Mucosa of descending colon (tissue), 3 donors: ENCODE measurements at places on chromosomes 2 and 18.

DNA sequence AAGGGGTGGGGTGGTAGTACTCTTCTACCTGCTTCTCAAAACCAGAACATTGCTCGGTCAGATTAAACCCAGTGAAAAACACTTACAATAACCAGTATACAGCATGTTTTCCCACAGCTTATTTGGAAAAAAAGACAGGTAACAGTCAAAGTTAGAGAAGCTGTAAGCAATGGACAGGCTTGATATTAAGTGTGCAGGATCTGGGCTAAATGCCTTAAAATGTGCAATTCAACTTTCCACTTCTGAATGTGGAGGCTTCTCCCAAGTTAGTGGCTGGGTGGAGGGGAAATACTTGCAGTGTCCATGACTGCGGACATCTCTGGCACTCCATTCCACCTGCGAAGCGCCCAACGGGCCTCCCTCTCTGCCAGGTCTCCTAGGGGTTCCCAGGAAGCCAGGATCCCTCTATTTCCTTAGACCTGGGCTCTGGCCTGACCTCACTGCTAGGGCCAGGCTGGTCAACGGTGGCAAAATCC, 5.3 kb downstream of the ZEB2 start:
- no peak for DNase-seq

- peak; percentile 69 for DNase-seq
Observed at GRCh38 chr18:65725251-65726050, 25.4 kb upstream of the CDH7 start.

- DNase-seq = no peak
Observed at GRCh38 chr2:71792926-71793761, 339.8 kb downstream of the DYSF start.

- DNase-seq = no peak
Observed at GRCh38 chr2:188964976-188965546, 9.1 kb upstream of the COL3A1 start.

DNA sequence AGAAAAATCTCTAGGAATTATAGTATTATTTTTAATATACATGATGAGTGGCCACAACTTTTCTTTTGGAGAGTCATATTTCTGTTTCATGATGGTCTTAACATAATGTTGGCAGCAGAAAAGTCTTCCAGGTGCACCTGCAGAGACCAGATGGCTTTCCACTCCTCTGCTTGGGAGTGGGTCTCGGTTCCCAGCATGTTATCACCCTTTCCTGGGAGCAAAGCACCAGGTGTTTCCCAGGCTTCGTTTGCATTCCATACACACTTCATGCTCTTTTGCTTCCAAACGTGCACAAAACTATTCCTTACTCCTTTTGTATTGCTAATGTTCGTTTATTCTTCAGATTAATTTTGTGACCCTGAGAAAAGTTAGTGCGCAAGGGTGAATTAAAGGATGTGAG, 305.2 kb downstream of the CDH2 start:
- DNase-seq = no peak

DNA sequence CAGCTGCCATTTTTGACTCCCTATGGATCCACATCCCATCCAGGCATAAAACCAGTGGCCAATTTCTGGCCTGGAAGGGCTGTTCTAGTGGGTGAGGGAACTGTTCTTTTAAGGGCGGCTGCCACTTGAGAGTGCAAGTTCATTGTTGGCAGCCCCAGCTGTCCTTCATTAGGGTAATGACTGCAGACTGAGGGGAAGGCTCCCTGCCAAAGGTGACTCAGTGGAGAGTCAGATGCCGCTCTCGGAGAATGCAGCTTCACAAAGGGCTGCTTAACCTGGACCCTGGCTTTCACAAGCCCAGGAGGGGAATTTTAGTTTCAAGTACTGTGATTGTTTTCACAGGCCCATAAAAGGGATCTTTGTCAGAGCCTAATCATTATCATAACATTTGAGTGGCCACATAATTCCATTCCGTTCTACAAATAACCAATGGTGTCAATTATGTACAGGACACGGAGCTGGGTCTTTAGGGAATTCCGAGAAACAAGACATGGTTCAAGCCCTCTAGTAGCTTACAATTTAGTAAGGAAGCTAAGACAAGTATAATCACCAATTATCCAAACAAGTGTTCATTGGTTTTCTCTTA, 235.7 kb downstream of the CDCA7 start:
- DNase-seq = no peak

GRCh38 chr18:37176621-37176934, 347.7 kb downstream of the KIAA1328 start:
- no peak for DNase-seq

GRCh38 chr18:78652001-78652545, 327.5 kb upstream of the SALL3 start:
- no peak for DNase-seq

DNA sequence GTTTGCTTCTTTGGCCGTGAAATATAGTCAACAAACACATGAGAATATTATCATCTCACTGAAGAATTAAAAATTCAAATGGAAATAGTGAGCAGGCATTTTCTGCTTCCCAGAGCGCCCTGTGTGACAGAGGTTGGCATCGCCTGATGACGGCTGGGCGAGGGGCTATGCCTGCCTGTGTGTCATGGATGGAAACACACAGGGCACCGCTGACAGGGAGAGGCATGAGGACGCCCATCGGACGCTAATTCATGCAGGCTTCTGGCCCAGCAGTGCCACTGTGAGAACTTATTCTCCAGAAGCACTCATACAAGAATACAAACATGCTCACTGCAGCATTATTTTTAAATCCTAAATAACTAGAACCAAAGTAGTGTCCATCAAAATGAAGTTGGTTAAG, 61.4 kb upstream of the OTOS start:
- DNase-seq = no peak

DNA sequence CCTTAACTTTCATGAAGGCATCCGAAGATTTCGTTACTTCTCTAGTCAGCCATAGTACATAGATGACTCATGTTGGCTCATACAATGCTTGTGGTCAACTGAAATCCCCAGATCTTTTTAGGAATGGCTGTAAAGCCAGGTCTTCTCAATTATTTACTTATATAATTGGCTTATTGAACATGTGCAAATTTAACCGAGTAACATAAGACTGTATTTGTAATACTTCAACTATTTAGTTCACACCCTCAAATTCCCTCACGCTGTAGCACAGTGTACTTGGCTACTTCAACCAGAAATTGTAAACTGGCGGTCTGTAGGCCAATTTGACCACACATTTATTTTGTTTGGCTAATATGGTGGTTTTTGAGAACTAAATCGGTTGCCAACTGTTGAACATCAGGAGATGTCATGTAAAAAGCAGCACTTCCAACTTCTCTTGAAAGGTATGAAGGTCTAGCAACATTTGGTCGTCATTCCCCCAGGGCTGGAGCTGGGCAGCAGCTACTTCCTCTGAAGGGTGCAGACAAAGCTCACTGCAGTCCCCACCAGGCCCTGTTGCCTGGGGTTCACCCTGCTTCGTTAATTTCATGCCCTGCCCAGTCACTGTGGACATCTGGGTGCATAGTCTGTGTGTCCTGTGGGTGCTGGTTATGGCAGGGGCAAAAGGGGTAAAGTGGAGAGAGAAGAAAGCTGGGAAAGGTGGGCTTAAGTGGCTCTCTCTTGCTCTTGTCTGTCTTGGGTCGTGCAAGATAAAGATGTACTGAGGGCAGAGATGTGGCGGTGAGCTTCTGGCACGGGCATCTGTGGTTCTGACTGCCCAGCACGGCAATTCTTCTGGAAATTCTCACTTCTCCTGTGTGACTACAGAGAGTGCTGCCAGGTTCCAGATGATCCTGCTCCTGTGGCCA, 3.2 kb upstream of the SH3RF3 start:
- DNase-seq = no peak

GRCh38 chr2:121256720-121257479, 28.1 kb downstream of the TFCP2L1 start:
- DNase-seq = peak; percentile 69

DNA sequence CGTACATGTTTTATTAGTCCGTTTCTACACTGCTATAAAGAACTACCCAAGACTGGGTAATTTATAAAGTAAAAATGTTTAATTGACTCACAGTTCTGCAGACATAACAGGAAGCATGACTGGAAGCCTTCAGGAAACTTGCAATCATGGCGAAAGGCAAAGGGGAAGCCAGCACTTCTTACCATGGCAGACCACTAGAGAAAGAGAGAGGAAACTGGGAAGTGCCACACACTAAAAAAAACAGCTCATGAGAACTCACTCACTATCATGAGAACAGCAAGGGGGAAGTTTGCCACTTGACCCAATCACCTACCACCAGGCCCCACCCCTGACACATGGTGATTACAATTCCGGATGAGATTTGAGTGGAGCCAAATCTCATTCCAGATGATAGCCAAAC, 466.2 kb downstream of the IRS1 start:
- DNase-seq = no peak

- DNase-seq = no peak
Observed at GRCh38 chr2:21306235-21306634, 182.5 kb downstream of the TDRD15 start.

- DNase-seq = no peak
Observed at GRCh38 chr2:11525762-11526161, 8.1 kb upstream of the GREB1 start.

GRCh38 chr2:119708241-119708640, 29.2 kb downstream of the TMEM177 start:
- DNase-seq = no peak

- DNase-seq = no peak
Observed at GRCh38 chr18:34649080-34649479, 61.0 kb upstream of the DTNA start.

- DNase-seq = no peak
Observed at GRCh38 chr2:31207790-31208189, 9.5 kb downstream of the CAPN14 start.

GRCh38 chr2:240137596-240138253, 1.6 kb upstream of the COPS9 start:
- no peak for DNase-seq

DNA sequence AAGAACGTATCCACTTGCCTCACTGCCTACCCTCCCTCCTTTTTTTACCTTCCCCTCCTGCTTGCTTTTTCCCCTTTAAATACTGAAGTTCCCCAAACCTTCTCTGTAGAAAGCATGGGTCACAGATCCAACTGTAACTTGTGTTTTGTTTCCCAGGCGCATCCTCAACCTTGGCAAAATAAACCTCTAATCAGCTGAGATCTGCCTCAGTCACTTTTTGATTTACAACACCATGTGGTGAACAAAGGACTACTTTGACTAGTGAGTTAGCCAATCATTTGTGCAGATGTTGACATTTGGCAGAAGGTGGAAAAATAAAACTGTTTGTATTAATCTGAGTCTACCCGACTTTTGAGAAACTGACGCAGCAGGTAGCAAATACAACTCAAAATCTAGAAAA, 23.3 kb upstream of the MCM6 start:
- no peak for DNase-seq

GRCh38 chr2:199404841-199405240, 52.9 kb downstream of the SATB2 start:
- no peak for DNase-seq

DNA sequence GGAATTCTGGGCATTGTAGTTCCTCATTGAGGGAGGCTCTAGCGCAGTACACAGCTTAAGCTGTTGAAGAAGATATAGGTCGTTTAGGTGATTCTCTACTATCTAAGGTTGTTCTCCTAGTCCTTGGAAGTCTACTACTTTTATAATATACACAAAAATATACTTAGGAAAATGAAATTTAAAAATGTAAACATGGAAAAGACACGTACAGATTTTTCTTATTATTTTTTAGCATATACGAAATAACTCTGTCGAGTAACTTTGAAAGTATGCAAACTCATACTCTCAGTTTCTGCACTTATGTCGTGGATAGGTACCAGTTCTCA, 272 bp upstream of the FASTKD1 start:
- DNase-seq = no peak

DNA sequence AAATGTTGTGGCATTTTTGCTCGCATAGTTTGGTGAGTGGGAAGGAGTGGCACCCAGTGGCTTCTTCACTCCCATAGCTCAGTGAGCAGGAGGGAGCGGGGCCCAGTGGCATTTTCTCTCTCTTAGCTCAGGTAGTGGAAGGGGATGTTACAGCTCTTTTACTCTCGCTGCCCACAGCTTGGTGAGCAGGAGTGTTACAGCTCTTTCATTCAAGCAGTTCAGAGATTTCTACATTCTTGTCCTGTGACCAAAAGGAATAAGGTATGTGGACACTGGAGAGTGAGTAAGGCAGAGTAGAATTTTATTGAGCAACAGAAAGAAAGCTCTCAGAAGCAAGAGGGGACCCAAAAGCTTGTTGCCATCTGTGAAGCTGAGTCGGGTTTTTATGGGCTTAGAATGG, 192.4 kb downstream of the SPAG16 start:
- no peak for DNase-seq

GRCh38 chr2:238064376-238064775, 3.6 kb downstream of the SCLY start:
- DNase-seq = no peak

GRCh38 chr2:44572196-44572900, 210.6 kb downstream of the CAMKMT start:
- no peak for DNase-seq

DNA sequence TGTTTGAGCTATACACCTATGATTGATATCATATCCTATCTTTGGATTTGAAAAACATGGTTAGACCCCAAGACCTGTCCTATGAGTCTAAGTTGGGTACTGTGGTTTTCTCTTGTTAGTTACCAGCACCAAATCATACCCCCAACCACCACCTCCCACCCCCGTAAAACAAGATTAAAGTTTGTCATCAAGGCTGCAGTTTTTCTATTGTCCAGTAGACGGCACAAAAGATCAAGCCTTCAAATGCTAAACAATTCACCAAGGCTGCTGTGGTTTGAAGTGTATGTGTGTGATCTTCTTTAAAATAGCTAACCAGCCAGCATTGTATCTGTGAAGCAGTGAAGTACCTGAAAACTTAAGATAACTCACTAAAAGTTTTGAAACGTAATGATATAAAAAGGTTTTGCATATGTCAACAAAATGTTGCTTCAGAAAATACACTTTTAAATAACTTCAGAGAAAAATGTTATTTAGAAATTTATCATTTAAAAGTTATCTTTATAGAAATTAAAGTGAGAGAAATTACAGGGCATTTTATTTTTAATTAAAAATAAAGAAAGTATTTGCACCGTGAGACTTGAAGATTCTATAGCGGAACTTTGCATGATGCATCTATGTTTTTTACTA, 5.8 kb upstream of the MEIS1 start:
- peak; percentile 51 for DNase-seq

DNA sequence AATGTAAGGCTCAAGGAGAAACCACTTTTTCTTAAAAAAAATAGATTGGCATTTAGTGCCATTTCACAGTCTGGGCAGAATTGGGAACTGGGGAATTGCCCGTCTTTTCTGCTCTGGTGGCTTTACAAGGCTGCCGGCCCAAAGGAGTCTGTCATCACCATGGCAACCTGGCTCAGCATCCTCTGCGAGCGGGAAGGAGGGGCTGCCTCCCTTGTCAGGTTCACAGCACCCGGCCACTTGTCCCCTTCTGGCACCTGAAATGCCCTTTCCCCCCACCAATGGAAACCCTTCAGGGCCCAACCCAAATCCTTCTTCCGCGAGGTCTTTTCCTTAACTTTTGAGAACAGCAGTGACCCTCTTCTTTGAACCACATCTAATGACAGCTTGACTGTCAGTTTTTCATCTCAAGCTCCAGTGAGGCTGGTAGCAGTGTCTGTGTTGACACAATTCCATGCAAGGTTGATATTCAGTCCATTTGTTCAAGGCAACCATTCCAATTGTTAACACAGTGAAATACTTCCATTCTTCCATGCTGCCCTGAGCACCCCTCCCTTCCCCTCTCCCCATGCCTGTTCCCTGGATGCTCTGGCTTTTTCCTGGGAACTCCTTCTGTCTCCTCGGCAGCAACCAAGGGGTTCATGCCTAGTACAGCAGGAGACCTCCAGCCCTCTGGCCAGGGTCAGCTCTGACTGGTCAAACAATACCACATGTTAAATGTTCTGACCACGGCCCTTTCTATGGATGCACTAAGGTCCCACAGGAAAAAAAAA, 79.6 kb downstream of the DNER start:
- DNase-seq = no peak

- DNase-seq = no peak
Observed at GRCh38 chr2:169203952-169204351, 134.6 kb downstream of the DHRS9 start.
